NCI-H1930 (cell line): ENCODE measurements at places on chromosomes 7 and 10.
A peak's percentile ranks its signal among the peaks of the same experiment; 100 is the strongest.

DNA sequence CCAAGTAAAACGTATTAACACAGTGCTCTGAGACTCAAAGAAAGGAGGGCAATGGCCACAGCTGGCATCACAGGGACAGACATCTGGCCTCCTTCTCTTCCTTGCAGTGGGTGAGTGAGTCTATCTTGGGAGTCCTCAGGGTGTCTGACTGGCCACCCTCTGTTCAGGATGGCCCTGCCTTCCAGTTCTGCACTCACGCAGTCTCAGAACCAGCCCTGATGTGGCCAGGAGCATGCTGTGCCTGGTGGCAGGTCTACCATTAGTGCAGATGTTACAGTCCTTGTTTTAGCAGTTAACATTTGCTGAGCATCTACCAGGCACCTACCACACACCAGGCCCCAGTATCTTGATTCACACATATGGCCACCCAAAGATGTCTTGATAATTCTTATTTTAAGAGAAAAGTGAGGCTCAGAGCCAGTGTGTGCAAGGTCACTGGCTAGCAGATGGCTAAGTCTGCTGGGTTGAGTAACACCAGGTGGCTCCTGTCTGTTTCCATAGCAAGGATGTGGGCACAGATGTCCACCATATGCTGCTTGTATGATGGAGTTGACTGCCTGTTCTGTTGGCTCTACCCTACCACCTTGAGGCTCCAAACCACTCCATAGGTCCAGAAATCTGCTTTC, 23.2 kb upstream of the ARHGAP22 start:
- DNase-seq: no peak

- DNase-seq: no peak
Observed at GRCh38 chr10:17153321-17153720, 23.7 kb upstream of the CUBN start.

DNA sequence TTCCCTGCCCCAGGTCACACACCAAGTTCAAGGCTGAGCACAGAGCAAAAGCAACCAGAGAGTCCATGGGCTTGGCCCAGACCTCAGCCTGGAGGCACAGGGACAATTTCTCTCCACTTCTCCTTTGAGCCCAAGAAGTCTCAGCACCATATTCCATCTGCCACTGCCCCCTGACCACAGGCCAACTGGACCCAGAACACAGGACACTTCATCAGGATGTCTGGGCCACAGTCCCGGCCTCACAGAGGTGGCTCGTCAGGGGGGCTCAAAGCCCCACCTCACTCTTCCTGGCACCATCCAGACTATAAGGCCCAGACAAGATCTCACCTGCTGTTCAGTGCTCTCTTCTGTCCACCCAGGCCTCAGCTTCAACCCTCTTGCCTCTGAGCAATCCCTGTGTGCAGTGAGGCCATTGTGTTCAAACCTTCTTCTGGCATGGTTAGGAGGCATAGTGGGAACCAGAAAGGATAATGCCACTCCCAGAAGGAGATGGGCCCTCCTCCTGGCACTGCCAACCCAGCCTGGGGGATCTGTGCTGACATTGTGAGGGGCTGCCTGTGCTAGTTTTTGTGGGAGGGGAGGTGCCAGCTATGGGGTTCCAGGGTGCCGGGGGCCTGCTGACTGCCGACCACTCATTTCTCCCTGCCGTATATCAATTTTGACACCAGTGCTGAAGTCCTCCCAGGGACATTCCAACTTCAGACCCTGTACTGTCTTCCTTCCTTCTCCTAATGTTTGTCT, 49.7 kb upstream of the ANTXRL start:
- DNase-seq: no peak

- DNase-seq: no peak
Observed at GRCh38 chr10:128063736-128064107, 62.5 kb downstream of the MKI67 start.

GRCh38 chr10:117619707-117620405, 77.3 kb downstream of the EMX2 start:
- DNase-seq: no peak

DNA sequence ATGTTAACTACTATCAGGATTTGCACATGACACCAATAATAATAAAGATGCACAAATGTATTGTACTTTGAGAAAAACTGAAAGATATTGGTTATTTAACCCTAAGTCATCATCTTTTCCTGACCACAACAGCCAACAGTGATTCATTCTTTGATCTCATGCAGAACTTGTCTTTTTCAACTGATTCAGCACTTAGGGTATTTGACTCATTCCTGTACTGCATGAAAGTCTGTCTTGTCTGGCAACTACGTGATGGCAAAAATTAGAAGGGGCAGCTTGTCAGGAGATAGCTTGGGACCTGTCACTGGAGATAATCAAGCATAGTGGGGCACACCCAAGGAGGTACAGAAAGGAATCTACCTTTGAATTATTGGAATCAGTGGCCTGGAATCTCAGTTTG, 77.8 kb upstream of the LRRC17 start:
- no peak for DNase-seq

DNA sequence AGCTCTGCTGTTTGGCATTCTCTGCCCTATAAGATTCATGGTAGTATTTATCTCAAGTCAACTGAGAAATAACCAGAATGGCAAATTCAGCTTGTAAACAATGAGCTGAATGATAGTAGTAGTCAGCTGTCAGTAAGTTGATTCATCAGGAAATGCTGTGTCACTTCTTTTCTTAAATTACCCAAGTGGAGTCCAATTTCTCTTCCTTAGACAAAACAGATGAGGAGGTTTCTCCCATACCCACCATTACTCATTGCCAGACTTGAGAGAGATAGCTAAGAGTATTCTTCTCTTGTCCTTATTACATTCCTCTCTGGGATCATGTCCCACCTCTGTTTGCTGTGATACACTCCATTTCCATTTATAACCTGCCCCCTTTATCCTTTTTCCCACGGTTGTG, 159.8 kb upstream of the STEAP1 start:
- DNase-seq: no peak

- no peak for DNase-seq
Observed at GRCh38 chr10:3472287-3473051, 299.9 kb upstream of the PITRM1 start.

GRCh38 chr7:81272176-81272575, 353.3 kb upstream of the SEMA3C start:
- DNase-seq: no peak

DNA sequence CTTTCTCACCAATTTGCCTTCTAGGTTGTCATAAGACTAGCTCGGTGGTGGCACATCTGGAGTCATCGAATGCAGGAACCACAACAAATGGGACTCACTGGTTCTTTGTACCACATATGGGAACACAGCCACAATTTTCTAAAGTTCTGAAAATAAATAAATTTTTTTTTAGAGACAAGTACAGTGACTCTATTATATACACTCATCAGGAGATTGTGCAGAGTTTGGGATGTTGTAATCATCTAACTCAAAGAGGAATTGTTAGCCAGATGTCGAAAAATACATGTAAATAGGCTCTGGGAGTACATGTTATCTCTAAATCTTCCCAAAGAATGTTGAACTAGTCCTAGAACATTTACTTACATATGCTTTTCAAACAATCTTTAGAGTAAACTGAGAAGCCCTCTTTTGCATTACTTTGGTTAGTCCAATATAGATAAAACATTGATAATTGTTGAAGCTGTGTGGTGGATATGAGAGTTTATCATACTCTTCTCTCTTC, 19.6 kb upstream of the SEPTIN7 start:
- no peak for DNase-seq

- DNase-seq: no peak
Observed at GRCh38 chr7:21972397-21972784, 26.7 kb upstream of the CDCA7L start.

GRCh38 chr7:103628742-103629141, 182.7 kb upstream of the SLC26A5 start:
- no peak for DNase-seq

DNA sequence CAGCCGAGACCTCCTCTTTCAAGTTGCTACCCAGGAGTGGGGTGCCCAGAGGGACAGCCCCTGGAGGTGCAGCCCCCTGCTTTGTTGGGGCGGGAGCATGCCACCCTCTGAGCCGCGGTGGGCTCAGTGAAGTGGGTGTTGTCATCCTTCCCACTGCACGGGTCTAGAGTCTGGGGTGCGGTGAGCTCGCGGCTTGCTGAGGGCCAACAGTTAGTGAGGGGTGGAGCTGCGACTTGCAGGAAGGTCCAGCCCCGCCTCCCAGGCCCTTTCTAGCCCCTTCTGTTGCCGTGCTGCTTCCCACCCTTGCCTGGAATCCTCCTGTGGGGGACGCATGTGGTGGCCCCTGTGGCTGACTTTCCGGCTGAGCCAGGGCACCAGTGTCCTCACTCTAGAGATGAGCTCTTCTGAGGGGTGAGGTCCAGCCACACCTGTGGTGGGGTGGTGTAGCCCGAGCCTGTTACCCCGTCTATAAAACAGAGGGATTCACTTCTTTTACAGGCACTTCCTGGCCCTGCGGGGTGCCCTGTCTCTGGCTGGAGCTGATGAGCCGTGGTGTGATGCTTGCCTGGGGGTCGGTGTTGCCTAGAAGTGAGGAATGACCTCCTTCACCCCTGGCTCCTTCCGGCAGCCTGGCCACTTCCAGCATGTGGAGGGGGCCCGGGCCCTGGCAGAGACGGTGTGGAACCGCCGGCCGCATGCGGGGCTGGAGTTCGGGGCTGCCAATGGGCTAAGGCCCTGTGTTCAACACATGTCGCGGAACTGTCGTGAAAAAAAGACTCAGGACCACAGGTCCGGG, 127.9 kb downstream of the FAM53B start:
- DNase-seq: no peak

- DNase-seq: peak; percentile 82
Observed at GRCh38 chr10:77391605-77392235, 245.9 kb downstream of the KCNMA1 start.

DNA sequence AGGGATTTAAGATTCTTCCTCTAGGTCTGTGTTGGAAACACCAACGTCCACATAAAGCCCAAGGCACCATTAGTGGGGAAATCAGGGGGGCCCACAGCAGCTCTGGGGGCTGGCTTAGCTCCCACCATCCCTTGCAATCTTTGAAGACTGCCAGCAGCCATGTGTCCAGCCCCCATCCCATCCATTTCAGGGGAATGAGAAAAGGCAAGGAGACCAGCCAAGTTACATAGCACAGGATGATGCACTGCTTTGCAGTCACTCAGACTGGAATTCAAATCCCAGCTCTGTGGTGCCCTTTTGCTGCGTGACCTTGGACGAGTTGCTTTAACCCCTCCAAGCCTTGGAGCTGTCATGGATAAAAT, 108.9 kb upstream of the ZMIZ1 start:
- DNase-seq: no peak

- no peak for DNase-seq
Observed at GRCh38 chr7:144027974-144028373, 20.8 kb upstream of the OR2A5 start.

GRCh38 chr7:113710310-113711096, 208.3 kb downstream of the PPP1R3A start:
- DNase-seq: peak; percentile 73

- no peak for DNase-seq
Observed at GRCh38 chr7:7157177-7157886, 25.0 kb upstream of the C1GALT1 start.

GRCh38 chr10:126259760-126260479, 128.4 kb downstream of the ADAM12 start:
- no peak for DNase-seq

GRCh38 chr7:157414702-157415096, 77.9 kb downstream of the DNAJB6 start:
- no peak for DNase-seq

DNA sequence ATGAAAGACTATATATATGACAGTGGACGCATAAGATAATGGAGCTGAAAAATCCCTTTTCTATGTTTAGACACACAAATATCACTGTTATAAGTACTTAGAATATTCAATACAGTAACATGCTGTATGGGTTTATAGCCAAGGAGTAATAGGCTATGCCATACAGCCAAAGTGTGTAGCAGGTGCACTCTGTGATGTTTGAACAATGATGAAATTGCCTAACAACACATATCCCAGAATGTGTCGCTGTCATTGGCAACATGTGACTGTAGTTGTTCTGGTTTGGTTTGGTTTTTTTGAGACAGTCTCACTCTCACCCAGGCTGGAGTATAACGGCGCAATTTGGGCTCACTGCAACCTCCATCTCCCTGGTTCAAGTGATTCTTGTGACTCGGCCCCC, 26.1 kb downstream of the NOM1 start:
- DNase-seq: no peak

GRCh38 chr7:119935418-119936025, 337.5 kb upstream of the KCND2 start:
- no peak for DNase-seq

DNA sequence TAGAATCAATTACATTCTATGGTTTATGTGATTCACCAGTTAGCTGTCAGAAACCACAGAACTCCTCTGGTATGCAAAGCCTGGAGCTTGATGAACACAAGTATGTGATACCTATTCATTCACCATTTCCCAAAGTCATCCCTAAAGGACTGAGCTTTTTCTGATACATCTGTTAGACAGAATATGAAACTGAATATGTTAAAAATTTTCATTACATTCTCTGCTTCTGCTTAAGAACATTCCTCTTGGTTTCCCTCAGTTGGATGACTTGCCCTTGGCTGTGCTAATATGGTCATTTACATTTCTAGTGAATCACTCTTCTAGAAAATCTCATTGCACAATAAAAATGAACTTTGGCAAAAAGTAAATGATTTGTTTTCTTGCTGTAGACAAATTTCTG, 10.8 kb upstream of the PON1 start:
- no peak for DNase-seq

DNA sequence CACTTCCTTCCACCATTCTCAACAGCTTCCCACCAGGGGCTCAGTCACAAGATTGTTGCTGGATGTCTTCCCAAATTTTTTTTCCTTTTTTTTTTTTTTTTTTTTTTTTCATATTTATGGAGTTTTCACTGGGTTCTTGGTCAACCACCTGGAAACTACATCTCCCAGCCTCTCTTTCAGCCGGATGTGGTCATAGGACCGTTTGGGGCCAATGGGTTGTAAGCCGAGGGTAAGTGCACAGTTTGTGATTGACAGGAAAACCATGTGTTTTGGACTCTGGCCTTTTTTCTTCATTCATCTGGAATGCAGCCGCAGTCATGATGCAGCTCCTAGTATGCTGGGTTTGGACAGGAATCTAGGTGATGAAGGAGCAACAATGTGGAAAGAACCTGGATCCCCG, 337.1 kb upstream of the FOXK1 start:
- DNase-seq: no peak

- DNase-seq: no peak
Observed at GRCh38 chr10:60573336-60573735, 183.7 kb upstream of the ANK3 start.

GRCh38 chr10:50501924-50502452, 121.8 kb downstream of the SGMS1 start:
- no peak for DNase-seq

DNA sequence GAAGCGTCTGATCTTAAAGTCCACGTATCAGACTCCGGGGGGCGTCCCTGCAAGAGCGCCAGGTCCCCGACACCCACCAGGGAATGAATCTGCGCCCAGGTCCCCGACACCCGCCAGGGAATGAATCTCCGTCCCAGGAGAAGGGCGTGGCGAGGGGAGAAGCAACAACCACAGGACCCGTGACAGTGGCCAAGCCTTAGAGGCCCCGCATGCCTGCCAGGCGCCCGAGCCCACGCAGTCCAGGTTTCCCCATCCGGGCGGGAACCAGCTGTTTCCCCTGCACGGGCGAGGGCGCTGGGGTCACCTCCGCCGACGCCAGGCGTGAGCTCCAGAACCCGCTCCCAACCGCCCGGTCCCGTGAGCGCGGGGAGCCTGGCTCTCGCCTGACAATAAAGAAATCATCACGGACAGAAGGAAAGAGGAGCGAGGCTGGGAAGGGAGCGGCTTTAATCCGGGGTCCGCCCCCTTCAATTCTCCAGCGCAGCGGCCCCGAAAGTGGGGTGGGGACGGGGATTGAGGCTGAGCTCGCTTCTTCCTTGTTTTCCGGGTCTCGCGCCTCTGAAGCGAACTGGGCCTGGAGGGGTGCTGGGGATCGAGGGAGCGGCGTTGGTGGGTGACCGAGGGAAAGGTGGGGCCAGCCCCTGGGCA, 29.0 kb upstream of the BMS1 start:
- no peak for DNase-seq
